NCI-H1092 (cell line): ENCODE measurements at places on chromosomes 2 and 18.

DNA sequence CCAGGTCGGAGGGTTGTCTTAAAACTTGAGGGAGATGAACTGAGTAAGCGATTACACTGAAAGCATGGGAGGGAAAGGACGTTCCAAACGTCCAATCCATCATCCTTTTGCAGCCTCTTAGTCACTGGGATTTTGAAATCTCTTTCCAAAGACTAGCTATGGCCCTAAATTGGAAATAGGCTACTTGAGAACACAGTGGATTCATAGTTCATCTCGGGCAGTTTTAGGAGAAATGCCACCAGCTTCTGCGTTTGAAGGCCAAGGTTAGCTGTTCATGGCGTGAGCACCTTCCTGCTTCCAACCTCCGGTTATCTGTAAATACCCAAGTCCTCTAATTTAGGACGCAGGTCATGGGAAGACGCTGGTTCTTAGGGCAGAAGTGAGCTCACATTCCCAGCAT is 821 bp upstream of the EML6 start:
- DNase-seq, result no peak

GRCh38 chr2:9167718-9168657 is 38.6 kb upstream of the ASAP2 start:
- no peak for DNase-seq

- DNase-seq, result no peak
Observed at GRCh38 chr2:7262727-7263126, 345.5 kb downstream of the RNF144A start.

GRCh38 chr2:164789968-164790367 is 51.7 kb downstream of the COBLL1 start:
- DNase-seq, result no peak

GRCh38 chr2:17195016-17195415 is 323.2 kb downstream of the RAD51AP2 start:
- no peak for DNase-seq

- no peak for DNase-seq
Observed at GRCh38 chr2:207437136-207437523, 92.6 kb upstream of the CREB1 start.

DNA sequence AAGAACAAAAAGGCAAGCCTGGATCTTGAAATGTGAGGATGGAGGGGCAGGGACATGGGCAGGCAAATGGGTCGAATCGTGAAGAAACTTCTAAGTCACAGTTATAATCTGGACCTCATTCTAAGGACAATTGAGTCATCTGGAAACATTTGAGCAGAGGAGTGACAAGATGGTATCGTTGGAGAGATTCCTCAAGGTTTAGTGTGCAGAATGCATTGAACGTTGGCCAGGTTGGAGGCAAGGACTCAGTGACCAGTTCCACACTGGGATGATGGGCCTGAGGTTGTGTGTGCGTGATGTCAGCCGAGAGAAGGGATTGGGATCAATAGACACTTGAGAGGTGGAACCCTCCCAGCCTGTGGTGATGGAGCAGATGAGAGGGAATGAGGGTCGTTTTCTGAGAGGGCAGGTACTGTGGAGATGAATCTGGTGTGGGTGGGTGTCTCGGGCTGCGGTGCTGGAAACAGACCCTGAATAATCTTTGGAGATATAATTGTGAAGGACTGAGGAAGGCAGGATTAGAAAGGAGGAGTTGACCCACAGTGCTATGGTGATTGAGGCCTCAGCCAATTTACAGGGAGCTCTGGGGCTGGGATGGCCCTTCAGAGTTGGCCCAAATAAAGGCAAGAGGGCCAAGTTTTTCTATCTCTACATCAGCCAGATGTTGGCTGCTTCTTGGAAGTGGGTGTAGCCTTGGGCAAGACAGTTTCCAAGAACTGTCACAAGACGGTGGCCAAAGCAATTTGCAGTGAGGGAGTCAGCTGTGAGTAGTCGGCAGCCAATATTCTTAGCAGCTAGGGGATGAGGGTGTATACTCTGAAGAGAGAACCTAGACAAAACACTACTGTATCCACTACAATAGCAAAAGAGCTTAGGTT is 5.8 kb upstream of the ZNF532 start:
- DNase-seq, result no peak

GRCh38 chr2:171883275-171883893 is 10.7 kb downstream of the SLC25A12 start:
- no peak for DNase-seq

GRCh38 chr2:65778137-65778536 is 345.7 kb upstream of the SPRED2 start:
- no peak for DNase-seq

GRCh38 chr2:88067189-88067588 is 436 bp upstream of the SMYD1 start:
- no peak for DNase-seq

- DNase-seq, result no peak
Observed at GRCh38 chr2:179341152-179341866, 76.7 kb upstream of the SESTD1 start.

GRCh38 chr2:127612111-127612822 is 33.7 kb upstream of the GPR17 start:
- DNase-seq, result no peak

- no peak for DNase-seq
Observed at GRCh38 chr2:158688721-158689120, 106.4 kb upstream of the DAPL1 start.

GRCh38 chr2:132690664-132691303 is 20.8 kb upstream of the LYPD1 start:
- no peak for DNase-seq

DNA sequence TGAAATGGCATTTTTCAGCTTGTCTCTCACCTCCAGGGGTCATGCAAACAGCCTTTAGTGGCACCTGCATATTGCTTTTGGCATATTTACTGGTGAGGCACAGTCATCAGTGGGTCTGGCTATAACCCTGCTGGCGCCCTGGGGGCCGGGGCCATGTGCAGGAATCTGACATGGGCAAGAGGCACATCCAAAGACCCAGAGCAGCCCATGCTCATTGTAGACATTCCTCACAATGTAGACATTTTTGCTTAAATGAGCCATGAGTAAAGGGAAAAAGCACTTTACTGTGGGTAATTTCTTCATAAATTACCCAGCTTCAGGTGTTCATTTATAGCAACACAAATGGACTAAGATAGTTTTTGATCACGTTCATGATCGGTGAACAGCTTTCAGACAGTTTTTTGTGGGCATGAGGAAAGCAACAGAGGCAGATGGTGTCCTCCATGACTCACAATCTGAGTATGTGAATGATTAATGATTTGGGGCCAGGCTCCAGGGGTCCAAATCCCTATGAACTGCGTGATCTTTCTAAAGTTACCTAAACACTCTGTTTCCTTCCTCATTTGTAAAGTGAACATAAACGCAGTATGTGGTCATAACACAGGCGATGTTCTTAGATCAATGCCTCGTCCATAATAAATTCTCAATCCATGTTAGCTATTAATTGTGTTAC is 85.8 kb downstream of the LIPG start:
- no peak for DNase-seq

- DNase-seq, result no peak
Observed at GRCh38 chr2:86706220-86706619, 13.9 kb upstream of the RMND5A start.

- no peak for DNase-seq
Observed at GRCh38 chr2:128281852-128282245, 36.8 kb downstream of the HS6ST1 start.

GRCh38 chr2:226080334-226080733 is 680.8 kb downstream of the NYAP2 start:
- no peak for DNase-seq

DNA sequence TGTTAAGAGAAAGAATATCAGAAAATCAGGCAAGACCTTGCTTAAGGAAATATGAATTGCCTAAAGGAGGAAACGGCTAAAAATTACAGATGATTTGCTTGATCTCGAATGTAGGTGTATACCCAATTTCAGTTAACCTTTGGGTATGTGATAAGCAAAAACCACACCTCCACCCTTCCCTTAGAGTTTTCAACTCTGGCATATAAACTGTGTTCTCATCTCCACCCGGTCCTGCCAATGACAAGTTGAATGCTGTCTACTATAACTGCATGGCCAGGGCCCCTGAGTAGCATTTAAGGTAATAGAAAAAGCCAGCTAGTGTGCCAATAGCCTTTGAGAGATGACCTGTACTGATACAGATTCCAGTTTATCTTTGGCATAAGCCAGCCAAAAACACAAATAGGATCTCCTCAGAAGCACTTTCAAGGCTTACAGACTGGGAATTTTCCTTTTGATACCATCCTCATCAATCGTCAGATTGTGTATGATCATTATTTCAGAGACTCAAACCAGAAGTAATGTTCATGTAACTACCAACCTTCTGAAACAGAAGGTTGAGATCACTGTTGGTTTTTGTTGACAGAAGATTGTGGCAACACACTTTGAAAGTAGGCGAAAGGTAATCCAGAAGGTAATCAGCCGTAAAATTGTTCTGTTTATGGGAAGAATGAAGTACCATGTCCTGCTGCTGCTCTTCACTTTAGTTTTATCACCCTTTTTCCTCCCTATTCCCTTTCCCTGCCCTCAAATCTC is 163.1 kb downstream of the GFPT1 start:
- DNase-seq, result no peak

- DNase-seq, result no peak
Observed at GRCh38 chr2:3236300-3237045, 141.1 kb downstream of the EIPR1 start.

- DNase-seq, result no peak
Observed at GRCh38 chr2:64819774-64820688, 166.3 kb upstream of the SERTAD2 start.

GRCh38 chr18:10057894-10058791 is 144.3 kb downstream of the VAPA start:
- no peak for DNase-seq

GRCh38 chr2:146523196-146523595 is 1321.6 kb upstream of the ACVR2A start:
- DNase-seq, result no peak

- DNase-seq, result no peak
Observed at GRCh38 chr2:234414596-234414995, 82.3 kb downstream of the ARL4C start.

DNA sequence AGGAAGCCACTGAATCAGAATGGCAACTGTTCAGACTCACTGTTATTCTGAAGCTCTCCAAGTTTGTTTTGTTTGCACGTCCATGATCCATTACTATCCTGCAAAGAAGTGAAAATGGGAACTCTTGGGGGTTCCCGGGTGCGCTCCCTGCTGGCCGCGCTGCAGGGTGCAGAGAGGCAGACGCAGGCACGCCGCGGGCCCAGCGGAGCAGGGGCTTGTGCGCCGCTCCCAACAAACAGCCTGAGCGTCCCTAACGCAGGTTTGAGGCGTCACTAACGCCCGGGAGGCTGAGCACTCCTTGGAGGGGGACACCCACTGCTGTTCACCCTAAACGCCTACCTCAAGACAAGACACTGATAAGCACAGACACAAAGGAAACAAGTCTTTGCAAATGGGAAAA is 14.3 kb upstream of the PIEZO2 start:
- no peak for DNase-seq

DNA sequence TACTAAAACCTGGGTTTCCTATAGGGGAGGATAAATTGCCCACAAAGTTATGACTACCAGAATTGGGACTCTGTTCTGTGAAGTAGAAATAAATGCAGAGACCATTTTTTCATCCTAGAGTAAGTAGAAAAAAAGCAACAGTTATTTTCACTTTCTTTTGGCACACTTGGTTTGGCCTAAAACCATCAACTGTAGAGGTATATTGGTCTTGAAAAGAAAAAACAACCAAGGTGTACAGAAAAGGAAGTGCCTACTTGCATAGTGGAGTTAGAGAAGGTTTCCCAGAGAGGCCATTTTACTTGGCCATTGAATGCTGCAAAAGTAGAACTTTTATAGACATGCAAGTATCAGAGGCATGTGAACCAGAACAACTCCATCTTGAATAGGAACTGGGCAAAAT is 89.4 kb upstream of the TACR1 start:
- no peak for DNase-seq

DNA sequence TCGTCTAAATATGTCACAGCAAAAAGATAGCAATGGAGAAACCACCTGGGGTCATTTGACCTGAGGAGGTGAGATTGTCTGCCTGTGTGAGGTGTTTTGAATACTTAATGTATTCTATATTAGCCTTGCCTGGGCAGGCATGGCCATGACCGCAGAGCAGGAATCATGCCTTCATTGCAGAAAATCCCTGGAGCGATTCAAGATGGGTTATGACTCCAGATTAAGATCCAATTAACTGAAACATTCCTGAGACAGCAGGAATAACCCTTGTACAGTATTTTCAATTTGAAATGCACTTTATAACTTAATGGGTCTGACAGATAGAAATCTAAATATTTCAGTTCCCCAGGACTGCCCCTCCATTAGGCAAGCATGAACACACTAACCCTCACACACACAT is 227.3 kb upstream of the RAB6C start:
- DNase-seq, result no peak
